A673 (cell line): ENCODE measurements at places on chromosomes 16 and 17. TPM values are rescaled to one million over a fixed set of nuclear protein-coding genes. Genes with fewer than 3 reads are reported as not detected.

DNA sequence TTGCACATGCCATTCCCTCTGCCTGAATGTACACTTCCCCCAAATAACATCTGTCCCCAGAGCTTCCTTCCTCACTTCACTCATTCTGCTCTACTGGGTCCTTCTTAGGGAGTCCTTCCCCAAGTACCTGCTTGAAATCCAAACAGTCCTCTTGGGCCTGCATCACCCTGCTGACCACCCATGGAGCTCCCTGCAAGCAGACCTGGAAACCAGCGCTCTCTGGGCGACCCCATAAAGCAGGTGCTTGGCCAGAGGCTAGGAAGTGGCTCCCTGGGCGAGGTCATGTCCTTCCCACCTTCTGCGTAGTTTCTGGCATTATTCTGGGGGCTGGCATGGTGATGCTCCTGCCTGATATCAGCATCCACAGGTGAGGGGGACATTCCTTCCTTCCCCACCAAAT lies 12.2 kb upstream of the NTN1 start:
- H3K27ac ChIP-seq, result no peak overlapping the region
- no peaks in the 10 kb centered on the region for H3K4me1 ChIP-seq
- peaks cover 41% of the 10 kb centered on the region for H3K27me3 ChIP-seq
- H3K4me3 ChIP-seq, result no peak overlapping the region
- no peak for DNase-seq
- H3K36me3 ChIP-seq, result no peaks in the 10 kb centered on the region

DNA sequence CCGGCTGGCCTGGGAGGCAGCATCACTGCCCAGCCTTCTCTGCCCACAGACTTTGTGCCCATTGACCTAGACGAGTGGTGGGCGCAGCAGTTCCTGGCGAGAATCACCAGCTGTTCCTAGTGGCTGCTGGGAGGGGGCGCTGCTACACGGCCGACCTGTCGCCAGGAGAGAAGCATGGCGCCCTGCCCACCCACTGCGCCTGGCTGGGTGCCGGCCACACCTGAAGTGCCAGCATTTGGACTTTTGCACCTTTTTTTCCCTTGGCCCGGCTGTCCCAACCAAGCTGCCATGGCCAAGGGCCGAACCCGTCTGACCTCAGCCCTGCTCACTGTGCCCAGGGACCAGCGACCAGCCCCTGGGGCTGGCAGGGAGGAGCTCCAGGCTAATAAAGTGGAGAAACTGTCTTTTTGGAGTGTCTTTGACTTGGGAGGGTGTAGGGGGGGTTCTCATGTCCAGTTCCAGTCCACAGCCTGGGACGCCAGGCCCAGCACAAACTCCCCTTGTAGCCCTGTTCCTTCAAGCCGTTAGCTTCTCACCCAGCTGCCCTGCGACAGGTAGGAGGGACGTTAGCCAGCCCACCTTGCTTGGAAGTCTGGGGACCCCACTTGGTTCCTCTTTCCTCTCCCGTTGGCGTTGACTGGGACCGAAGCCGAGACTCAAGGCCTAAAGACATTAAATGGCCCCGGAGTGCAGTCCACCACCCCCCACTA lies 939 bp upstream of the WDR90 start:
- peak; percentile 55 for DNase-seq
- H3K36me3 ChIP-seq, result no peaks in the 10 kb centered on the region
- no peaks in the 10 kb centered on the region for H3K4me1 ChIP-seq
- H3K4me3 ChIP-seq, result peak overlapping the region; percentile 86
- H3K27me3 ChIP-seq, result no peaks in the 10 kb centered on the region

CNGB1 gene
- not detected in 2 replicates for total RNA-seq

GRCh38 chr17:15012351-15012980 lies 252.7 kb downstream of the PMP22 start:
- H3K27ac ChIP-seq, result no peak overlapping the region
- no peak overlapping the region for H3K4me3 ChIP-seq
- no peak for DNase-seq
- H3K27me3 ChIP-seq, result no peaks in the 10 kb centered on the region
- H3K4me1 ChIP-seq, result no peaks in the 10 kb centered on the region

DNA sequence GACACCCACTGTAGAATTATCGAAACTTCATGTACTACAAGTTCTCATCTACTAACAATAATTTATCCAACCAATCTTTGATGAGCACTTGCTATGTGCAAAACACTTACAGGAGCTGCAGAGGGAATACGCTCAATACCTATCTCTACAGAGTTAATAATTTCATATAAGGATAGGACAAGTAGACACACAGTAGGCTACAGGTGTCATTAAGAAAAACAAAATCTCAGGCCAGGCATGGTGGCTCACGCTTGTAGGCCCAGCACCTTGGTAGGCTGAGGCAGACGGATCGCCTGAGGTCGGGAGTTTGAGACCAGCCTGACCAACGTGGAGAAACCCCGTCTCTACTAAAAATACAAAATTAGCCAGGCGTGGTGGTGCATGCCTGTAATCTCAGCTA lies 91.3 kb upstream of the PLEKHM1 start:
- H3K4me1 ChIP-seq, result no peaks in the 10 kb centered on the region
- peaks cover 10% of the 10 kb centered on the region for H3K36me3 ChIP-seq
- no peaks in the 10 kb centered on the region for H3K27me3 ChIP-seq
- DNase-seq, result no peak
- H3K4me3 ChIP-seq, result no peak overlapping the region

ACSM2A gene
- not detected in 2 replicates for total RNA-seq

NOXO1 gene
- total RNA-seq, result 0.90 and 1.2 TPM in 2 replicates

- peak overlapping the region; percentile 89 for H3K27ac ChIP-seq
- no peak for DNase-seq
- no peaks in the 10 kb centered on the region for H3K27me3 ChIP-seq
- no peaks in the 10 kb centered on the region for H3K36me3 ChIP-seq
- H3K4me3 ChIP-seq, result peak overlapping the region; percentile 92
These were observed 729 bp downstream of the LONP2 start for GRCh38 chr16:48244863-48245195.

- H3K36me3 ChIP-seq, result no peaks in the 10 kb centered on the region
- H3K27ac ChIP-seq, result no peak overlapping the region
- no peaks in the 10 kb centered on the region for H3K4me1 ChIP-seq
- no peaks in the 10 kb centered on the region for H3K27me3 ChIP-seq
- H3K4me3 ChIP-seq, result no peak overlapping the region
These were observed 70.6 kb upstream of the MED9 start for GRCh38 chr17:17406225-17406624.

GRCh38 chr17:34414339-34414738 lies 51.3 kb upstream of the CCL1 start:
- DNase-seq, result no peak
- H3K4me1 ChIP-seq, result no peaks in the 10 kb centered on the region
- H3K27ac ChIP-seq, result no peak overlapping the region
- no peak overlapping the region for H3K4me3 ChIP-seq
- H3K36me3 ChIP-seq, result no peaks in the 10 kb centered on the region

DNA sequence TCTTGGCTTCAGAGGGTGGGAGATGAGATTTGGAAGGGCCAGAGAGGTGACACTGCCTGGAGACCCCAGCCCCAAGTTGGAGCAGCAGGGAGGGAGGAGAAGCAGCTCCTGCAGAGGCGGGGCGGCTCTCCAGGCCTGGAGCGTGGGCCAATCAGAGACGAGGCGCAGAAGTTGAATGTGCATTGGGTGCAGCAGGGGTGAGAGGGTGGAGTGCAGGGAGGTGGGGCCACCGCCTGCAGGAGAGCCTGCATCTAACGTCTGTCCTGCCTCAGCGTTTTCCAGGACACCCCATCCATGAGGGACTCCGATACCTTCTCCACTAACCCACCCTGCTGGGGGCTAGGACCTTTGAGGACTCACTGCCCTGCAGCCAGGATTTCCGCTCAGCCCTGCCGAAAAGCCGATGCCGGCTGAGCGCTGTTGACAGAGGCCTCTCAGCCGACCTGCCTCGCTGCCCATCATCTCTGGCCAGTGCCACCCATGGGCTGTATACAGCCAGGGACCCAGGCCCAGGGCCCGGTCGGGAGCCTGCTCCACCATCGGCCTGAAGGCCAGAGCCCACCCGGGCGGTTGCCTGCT lies 146.2 kb downstream of the ENGASE start:
- H3K36me3 ChIP-seq, result no peaks in the 10 kb centered on the region
- DNase-seq, result no peak
- peaks cover 94% of the 10 kb centered on the region for H3K27me3 ChIP-seq

DNA sequence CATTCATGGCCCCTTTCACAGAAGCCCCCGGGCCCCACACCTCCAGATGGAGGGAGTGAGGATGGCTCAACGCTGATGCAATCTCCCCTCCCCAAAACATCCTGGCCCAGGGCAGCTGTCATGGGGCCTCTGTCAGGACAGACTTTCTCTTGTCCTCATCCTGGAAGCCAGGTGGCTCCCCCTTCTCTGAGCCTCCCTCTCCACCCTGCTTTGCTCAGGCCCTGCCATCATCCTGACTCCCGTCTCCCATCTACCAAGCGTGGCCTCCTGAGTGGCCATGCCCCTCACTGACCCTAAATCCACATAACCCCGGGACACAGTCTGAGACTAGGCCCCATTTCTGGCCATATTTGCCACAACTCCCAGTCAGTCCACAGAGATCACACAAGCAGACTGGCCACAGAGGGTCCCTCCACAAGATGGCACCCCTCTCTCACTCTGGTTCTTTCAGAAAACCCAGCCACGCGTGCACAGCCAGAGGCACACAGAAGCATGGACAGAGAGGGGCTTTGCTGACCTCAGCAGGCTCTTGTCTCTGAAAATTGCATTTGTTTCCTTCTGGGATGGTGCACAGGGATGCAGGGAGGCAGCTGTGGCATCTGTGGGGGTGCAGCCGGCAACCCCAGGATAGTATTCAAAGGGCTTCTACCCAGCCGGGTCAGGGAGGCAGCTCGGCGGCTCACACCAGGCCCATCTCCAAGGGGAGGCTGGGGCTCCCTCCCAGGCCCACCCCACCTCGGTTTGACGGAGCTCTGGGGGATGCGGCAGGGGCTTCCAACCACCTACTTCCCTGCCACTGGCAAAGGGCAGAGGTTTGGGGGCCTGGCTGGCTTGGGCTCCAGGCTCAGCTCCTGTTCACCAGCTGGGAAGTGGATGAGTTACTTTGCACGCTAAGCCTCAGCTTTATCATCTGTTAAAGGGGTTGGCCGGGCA lies 16.9 kb downstream of the DOC2B start:
- no peaks in the 10 kb centered on the region for H3K27me3 ChIP-seq
- DNase-seq, result peak; percentile 44
- H3K4me1 ChIP-seq, result no peaks in the 10 kb centered on the region

GRCh38 chr17:53353919-53354351 lies 468.8 kb upstream of the KIF2B start:
- H3K4me1 ChIP-seq, result no peaks in the 10 kb centered on the region
- no peaks in the 10 kb centered on the region for H3K36me3 ChIP-seq
- no peak for DNase-seq
- no peaks in the 10 kb centered on the region for H3K27me3 ChIP-seq

DNA sequence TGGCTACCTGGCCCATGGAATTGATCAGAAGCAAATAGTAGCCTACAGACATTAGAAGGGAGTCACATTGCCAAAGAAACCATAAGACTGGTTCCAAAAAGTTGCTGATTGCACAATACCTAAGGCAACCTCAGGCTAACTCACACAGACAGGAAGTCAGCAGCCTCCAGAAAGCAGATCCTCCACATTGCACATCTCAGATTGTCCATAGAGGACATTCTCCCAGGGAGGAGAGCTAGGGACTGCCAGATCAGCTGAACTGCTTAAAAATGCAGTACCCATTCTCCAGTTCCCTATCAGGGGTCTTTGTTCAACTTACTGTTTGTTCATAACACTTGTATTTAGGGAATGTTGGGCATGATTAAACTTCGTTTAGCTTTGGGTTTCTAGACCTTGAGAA lies 4.2 kb downstream of the CCL3 start:
- no peak overlapping the region for H3K4me3 ChIP-seq
- H3K4me1 ChIP-seq, result no peaks in the 10 kb centered on the region
- no peak overlapping the region for H3K27ac ChIP-seq
- no peaks in the 10 kb centered on the region for H3K27me3 ChIP-seq
- no peaks in the 10 kb centered on the region for H3K36me3 ChIP-seq

GRCh38 chr16:68236826-68237242 lies 907 bp upstream of the ESRP2 start:
- H3K36me3 ChIP-seq, result no peaks in the 10 kb centered on the region
- no peaks in the 10 kb centered on the region for H3K27me3 ChIP-seq
- peak overlapping the region; percentile 81 for H3K27ac ChIP-seq

- no peak overlapping the region for H3K27ac ChIP-seq
- no peaks in the 10 kb centered on the region for H3K27me3 ChIP-seq
- no peak overlapping the region for H3K4me3 ChIP-seq
- DNase-seq, result peak; percentile 57
- H3K36me3 ChIP-seq, result no peaks in the 10 kb centered on the region
These were observed 88.3 kb downstream of the PRKCB start for GRCh38 chr16:23924128-23924527.

GRCh38 chr16:58157951-58158540 lies 28.9 kb upstream of the CFAP20 start:
- no peaks in the 10 kb centered on the region for H3K4me1 ChIP-seq
- H3K36me3 ChIP-seq, result peaks cover 23% of the 10 kb centered on the region
- H3K27ac ChIP-seq, result no peak overlapping the region

GRCh38 chr16:30553393-30553899 lies 4.7 kb downstream of the ZNF764 start:
- peak overlapping the region; percentile 22 for H3K27ac ChIP-seq
- H3K4me1 ChIP-seq, result no peaks in the 10 kb centered on the region
- DNase-seq, result no peak

DNA sequence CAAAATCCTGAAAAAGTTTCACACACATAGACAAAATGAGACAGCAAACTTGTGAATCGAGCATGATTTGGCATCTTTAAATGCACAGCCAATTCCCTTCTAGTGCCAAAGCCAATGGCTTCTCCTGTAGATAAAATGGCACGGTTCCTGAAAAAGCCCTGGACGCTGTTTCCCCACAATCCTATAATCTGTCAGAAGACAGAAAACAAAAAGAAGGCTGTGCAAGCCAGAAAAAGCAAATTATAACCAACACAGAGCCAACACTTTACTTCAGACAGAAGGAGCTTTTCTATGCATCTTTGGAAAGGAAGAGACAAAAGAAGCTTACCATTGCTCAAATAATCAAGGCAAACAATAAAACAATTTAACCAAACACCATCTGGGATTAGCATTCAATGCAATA lies 23.8 kb downstream of the FAM222B start:
- no peaks in the 10 kb centered on the region for H3K27me3 ChIP-seq
- H3K4me3 ChIP-seq, result no peak overlapping the region
- H3K27ac ChIP-seq, result no peak overlapping the region
- no peak for DNase-seq
- no peaks in the 10 kb centered on the region for H3K36me3 ChIP-seq

ZPBP2 gene
- not detected in 2 replicates for total RNA-seq

DNA sequence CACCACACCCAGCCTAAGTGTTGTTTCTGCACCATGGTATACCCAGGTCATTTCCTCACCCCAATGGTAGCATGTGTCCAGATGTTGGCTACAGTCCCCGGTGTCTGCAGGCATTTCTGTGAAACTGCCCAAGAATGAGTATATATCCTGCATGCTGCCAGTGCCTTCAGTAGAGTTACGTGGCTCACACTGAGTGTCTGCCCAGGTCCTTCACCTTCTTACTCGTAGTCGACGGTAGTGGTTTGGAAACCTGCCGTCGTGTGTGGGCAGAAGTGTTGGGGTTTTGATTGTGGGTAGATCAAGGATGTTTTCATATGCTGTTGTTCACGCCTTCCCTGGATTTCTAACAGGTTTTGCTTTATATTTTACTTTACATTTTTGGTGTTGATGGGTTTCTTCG lies 16.8 kb downstream of the TCF25 start:
- no peak overlapping the region for H3K4me3 ChIP-seq
- H3K27me3 ChIP-seq, result no peaks in the 10 kb centered on the region
- no peaks in the 10 kb centered on the region for H3K4me1 ChIP-seq
- no peak for DNase-seq
- H3K27ac ChIP-seq, result no peak overlapping the region

GRCh38 chr17:50060951-50061712 lies 5.2 kb downstream of the ITGA3 start:
- H3K36me3 ChIP-seq, result no peaks in the 10 kb centered on the region
- H3K4me3 ChIP-seq, result no peak overlapping the region
- peaks cover 17% of the 10 kb centered on the region for H3K27me3 ChIP-seq
- H3K4me1 ChIP-seq, result peaks cover 11% of the 10 kb centered on the region
- H3K27ac ChIP-seq, result no peak overlapping the region

PRAC2 gene
- total RNA-seq, result 25.5 and 47.8 TPM in 2 replicates
